ENCODE measurements at places on chromosomes 1 and 21. TPM values are rescaled to one million over a fixed set of nuclear protein-coding genes. Genes with fewer than 3 reads are reported as not detected.
A peak's percentile ranks its signal among the peaks of the same experiment; 100 is the strongest.

DNA sequence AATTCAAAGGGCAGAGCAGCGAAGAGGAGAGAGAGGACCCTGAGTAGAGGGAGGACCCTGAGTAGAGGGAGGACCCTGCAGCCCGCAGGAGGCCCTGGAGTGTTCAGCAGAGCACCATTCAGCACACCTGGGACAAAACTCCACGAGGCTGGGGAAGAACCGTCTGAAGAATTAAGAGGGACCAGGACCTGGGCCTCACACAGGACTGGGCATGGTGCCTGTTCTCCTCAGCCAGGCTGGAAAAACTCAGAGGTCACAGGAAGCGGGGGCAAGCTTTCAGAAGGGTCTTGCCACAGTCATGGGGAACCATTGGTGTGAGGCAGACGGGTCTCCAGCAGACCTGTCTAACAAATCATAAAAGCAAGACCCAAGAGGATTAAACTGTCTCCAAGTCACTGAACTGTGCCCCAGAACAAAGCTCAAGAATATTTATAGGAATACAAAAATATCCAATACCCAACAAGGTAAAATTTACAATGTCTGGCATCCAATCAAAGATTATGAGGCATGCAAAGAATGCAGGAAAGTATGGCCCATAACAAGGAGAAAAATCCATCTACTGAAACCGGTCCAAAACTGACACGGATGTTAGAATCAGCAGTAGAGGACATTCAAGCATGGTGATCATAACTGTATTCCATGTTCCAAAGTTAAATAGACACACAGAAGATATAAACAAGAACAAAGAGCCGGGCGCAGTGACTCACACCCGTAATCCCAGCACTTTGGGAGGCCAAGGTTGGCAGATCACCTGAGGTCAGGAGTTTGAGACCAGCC is 30.6 kb downstream of the MORN1 start:
- DNase-seq: peak; percentile 51

GRCh38 chr1:63857478-63857877 is 83.7 kb downstream of the ROR1 start:
- no peak for DNase-seq

GRCh38 chr1:36855699-36856494 is 178.4 kb downstream of the GRIK3 start:
- DNase-seq: no peak

DNA sequence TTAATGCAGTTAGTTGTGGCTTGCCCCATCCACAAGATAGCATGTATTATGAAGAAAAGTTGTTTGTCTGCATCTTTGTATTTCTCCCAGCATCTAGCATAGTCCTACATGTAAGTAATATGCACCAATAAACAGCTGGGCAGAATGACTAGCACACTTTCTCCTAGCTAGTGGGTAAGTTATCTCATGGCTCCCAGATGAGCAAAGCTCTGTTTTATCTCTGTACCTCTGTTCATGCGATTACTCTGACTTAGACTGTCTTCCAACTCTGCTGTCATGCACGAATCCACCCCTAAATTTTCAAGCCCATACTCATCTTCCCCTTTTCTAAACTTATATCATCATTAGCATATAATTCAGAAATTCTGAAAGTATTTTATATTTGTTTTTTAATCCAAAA is 37.5 kb upstream of the KCTD3 start:
- no peak for DNase-seq

- no peak for DNase-seq
Measured at GRCh38 chr1:63728611-63729226, 45.1 kb upstream of the ROR1 start.

HCRTR1 gene
- not detected for total RNA-seq

GRCh38 chr1:23651069-23651808 is 40.4 kb upstream of the RPL11 start:
- DNase-seq: peak; percentile 14

GRCh38 chr1:170711682-170712081 is 47.8 kb downstream of the PRRX1 start:
- DNase-seq: peak; percentile 73

DNA sequence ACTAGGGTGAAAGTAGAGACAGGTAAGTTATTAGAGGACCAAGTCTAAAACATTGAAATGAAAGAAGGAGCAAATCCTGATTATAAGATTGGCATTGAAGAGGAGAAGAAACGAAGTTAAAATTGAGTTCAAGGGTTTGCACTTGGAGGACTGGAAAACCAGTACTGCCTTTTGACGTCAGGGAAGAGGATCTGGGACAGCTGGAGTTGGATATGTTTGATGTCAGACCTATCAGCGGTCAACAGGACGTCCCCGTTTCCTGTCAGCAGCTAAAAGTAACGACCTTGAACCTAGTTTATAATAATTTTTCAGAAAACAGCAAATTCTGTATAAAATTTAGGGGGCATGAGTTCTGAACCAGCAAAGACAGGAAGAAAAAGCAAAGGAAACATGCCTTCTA is 1.2 kb upstream of the NID1 start:
- DNase-seq: no peak

DNA sequence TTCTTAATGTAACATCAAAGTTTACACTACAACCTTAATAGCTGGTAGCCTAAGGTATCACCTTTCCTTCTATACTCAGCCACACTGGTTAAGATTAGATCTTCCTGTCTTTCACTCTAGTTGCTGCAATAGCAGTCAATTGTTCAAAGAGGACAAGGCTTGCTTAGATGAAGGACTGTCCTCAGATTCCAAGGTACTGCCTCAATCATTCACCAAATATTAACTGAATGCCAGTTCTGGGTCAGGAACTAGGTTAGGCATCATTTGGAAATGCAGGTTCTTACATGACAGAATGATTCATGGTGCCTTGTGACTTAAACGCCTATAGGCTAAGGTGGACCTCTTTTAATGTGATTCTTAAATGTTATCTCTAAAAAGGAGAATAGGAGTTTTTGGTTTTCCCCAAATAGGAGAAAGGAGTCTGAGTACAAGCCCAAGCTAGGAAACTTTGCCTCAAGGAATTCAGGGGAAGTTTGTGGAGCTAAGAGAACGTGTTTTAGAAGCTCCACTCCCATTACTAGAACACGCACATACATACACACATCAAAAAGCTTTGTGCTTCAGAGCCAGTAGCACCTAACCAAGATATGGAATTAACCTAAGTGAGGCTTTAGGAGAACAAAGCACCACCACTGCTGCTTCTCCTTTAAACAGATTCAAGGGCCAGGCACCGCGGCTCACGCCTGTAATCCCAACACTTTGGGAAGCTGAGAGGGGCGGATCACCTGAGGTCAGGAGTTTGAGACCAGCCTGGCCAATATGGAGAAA is 8.5 kb upstream of the WDR47 start:
- DNase-seq: peak; percentile 34

MORC3 gene
- total RNA-seq: 23.0 TPM

- DNase-seq: peak; percentile 75
Measured at GRCh38 chr1:8232036-8232757, 85.7 kb upstream of the SLC45A1 start.

DNA sequence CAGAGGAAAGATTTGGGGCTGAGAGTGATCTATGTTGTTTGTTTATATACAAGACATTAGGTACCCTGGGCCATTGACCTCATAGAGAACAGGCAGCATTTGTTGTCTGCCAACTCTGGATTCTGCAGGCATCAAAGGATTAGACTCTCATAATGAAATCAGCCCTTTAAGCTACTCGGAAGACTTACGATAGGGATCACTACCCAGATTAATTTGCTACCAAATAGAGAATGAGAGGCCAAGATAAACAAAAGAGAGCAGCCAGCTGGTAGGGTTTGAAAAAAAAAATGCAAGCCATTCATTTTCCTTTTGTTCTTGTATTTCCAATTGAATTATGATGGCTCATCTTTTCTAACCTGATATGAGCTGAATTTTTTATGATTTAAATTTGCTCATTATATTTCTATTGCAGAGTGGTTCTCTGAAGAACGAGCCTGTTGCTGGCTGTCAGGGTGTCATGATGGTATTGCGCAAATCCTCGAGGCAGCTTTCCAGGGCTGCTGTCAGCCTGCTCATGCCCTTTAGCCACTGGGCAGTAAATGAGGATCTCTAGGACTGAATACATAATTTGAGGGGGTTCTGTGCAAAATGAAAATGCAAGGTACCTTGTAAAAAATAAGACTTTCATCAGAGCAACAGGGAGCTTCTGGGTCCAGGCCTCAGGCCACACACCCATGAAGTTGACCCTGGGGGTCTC is 116.4 kb upstream of the KCNJ15 start:
- DNase-seq: peak; percentile 30

SPRR5 gene
- not detected for total RNA-seq

DNA sequence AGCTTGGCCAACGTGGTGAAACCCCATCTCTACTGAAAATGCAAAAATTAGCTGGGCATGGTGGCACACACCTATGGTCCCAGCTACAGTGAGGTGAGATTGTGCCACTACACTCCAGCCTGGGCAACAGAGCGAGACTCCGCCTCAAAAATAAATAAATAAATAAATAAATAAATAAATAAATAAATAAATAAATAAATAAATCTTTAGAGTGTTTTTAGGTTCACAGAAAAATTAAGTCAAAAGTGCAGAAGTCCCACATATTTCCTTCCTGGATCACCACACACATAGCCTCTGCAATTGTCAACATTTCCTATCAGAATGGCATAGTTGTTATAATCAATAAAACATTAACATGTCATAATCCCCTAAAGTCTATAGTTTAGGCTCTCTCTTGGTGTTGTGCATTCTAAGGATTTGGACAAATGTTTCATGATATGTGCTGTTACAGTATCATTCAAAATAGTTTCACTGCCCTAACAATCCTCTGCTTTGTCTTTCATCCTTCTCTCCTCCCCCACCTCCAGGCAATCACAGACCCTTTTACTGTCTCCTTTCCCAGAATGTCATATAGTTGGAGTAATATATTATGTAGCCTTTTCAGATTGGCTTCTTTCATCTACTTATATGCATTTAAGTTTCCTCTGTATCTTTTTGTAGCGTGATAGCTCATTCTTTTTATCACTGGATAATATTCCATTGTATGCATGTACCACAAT is 58.3 kb downstream of the LAMC1 start:
- no peak for DNase-seq

DNA sequence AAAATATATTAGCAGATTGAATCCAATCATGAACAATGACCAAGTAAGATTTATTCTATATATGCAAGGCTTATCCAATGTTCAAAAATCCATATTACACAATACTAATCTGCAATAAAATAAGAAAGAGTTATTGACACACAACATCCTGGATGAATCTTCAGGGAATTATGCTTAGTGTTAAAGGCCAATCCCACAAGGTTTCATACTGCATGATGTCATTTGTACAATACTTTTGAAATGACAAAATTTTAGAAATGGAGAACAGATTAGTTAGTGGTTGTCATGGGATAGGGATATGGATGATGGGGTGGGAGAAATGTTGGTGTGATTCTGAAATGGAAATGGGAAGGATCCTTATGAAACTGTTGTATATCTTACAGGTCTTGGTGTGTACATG is 425.7 kb downstream of the SIPA1L2 start:
- DNase-seq: no peak

- DNase-seq: no peak
Measured at GRCh38 chr1:43868741-43869067, 64.9 kb upstream of the ARTN start.

PTPRC gene
- 0.11 TPM for total RNA-seq

DNA sequence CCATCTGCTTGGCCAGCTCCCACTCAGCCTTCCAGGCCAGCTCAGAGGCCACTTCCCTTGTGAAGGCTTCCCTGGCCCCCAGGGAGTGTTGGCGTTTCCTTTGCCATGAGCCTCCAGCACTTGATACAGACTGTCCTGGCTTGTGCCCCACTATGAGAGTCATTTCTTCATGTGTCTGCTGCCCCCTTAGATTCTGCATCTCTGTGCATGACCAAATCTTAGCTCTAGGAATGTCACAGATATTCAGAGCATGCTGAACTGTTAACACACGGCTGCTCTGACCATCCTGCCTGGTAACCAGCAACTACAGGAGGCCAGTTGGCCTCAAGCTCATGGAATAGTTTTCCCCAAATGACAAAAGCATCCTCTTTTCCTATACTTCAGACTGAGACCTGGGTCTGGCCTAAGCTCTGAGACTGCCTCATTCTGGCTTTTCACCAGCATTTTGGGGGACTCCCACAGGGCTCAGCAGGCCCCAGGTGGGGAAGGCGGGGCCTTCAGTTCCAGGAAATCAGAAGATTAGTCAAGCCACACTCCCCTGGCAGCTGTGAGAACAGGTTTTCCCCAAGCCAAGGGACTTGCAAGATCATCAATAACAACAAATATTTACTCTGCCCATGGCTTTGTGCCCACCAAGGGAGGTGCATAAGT is 182.6 kb upstream of the EDN2 start:
- DNase-seq: peak; percentile 68

- no peak for DNase-seq
Measured at GRCh38 chr1:61182049-61182448, 99.7 kb downstream of the NFIA start.

PLCH2 gene
- 5.9 TPM for total RNA-seq

DNA sequence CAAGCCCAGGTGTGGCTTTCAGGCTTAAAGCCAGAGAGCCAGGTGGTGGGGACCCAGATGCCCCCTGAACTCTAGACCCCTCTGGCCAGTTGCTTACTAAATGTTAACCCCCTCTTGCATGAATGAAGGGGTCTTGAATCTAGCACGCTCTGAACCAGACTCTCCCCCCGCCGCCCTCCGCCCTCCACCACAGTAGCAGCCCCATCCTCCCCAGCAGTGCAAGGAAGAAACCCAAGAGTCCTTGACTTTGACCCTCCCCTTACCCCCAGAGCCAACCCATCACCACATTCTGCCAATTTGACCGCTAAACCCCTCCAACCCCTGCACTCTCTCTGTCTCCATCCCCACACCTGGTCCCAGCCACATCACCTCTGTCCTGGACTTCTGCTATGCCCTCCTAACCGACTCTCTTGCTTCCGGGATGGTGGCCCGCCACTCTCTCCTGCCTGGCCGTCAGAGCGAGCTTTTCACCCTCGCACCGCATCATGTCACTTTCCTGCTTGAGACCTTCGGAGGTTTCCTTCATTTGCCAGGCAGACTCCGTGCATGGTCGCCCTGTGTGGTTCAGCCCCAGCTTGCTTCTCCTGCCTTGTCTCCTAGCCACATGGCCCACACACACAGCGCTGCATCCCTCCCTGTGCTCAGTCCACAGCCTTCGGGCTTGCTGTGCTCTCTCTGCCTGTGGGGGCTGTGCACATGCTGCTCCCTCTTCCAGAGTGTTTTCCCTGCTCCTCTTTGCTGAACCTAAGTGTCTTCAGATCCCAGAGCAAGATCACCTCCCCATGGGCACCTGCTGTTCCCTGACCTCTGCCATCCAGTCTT is 113.4 kb downstream of the HUNK start:
- DNase-seq: no peak
